ENCODE measurements at places on chromosomes 7 and 10.

DNA sequence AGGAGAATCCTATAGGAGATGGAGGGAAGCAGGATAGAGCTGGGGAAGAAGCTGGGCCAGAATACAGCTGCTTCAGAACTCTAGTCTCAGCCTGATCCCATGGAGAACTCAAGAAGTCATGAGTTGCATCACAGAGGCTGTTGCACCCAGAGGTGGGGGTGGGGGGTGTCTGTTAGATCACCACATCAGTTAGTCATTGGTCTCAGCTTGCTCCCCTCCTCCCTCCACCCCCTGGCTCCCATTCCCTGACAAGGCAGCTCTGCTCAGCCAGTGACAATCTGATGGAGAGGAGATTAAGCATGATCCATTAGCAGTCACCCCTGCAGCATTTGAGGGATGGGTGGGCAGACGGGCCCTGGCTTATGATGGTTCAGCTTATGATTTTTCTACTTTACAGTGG lies 58.4 kb upstream of the FGL2 start:
- DNase-seq, result no peak

- peak; percentile 52 for DNase-seq
Observed at GRCh38 chr7:149071641-149072437, 18.7 kb downstream of the ZNF786 start.

DNA sequence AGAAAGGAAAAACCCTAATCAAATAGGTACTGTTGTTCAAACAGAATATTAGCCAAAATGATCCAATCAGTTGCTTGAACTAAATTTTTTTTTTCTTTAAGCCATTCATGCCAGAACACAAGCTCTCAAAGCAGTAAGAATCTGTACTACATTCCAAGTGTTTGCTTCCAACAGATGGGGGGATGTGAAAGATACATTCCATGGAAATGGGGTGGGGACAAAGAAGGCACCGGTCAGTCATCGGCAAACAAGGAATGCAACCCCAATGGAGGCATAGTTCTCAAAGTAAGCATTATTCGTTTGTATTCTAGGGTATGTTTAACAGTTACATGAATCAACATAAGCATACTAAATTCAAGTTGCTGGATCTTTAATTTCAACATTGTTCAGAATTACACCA lies 32.5 kb downstream of the C10orf143 start:
- DNase-seq, result no peak

DNA sequence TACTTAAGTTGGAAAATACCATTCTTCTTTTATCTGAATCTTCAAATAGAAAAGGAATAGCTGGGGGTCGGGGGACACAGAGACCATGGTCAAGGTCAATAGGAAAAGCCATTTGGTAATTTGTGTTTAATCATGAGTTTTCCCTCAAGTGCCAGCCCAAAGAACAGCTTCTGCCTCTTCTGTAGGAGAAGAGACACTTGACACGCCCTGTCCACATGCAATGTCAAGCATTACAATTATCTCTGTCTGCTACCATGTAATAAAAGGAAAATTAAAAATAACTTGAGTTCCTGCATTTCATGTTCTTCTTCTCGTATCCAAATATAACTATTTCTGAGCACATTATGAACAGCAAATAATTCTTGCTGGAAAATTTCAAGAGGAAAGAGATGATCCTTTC lies 241.7 kb downstream of the IPMK start:
- DNase-seq, result no peak

DNA sequence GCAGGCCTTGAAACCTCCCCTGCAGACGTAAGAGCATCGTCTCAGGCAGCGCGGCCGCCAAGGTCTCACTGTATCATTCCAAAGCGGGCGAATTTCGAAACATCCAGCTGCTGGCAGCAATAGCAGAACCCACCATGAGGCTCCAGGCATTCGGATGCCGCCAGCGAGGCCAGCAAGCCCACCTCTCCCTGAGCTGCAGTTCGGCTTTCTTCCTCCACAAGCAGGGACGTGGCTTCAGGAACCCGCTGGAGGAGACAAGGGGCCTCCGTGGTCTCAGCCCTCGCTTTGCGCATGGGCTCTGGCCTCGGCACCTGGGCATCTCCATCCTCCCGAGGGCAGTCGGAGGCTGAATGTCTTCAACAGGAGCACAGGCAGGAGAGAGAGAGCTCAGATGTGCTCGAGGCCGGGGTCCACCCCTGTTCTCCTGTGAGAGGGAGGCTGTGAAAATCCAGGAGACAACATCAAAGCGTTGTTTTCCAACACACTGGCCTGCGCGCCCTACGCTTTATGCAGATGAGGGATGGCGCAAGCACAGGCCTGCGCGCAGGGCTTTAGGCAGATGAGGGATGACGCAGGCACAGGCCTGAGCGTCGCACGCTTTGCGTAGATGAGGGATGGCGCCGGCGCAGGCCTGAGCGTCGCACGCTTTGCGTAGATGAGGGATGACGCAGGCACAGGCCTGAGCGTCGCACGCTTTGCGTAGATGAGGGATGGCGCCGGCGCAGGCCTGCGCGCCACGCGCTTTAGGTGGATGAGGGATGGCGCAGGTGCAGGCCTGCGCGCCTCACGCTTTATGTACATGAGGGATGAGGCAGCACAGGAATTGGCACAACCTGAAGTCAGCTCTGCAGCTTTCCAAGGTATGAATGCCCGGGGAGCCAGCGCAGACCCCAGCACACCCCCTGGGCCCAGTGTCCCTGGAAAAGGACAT lies 103.2 kb downstream of the WDR37 start:
- no peak for DNase-seq

- no peak for DNase-seq
Observed at GRCh38 chr7:27533652-27534081, 129.0 kb downstream of the HIBADH start.

DNA sequence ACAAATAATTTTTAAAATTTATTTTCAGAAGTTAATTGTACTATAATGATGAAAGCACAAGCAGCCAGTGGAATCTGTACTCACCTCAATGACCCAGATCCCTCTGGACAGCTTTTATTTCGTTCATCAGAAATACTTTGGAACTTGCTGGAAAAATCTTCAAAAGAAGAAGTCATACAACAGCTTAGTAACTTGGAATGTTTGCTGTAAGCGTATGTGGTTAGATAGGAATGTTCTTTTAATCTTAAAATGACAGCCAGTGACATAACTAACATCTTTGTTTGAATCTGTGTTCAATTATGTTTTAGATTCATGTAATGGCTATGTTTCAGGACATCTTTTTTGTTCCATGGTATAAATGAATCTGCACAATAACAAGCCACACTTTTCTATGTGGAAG lies 26.8 kb downstream of the CFAP69 start:
- DNase-seq, result no peak

- no peak for DNase-seq
Observed at GRCh38 chr7:1705856-1706255, 35.8 kb downstream of the ELFN1 start.

DNA sequence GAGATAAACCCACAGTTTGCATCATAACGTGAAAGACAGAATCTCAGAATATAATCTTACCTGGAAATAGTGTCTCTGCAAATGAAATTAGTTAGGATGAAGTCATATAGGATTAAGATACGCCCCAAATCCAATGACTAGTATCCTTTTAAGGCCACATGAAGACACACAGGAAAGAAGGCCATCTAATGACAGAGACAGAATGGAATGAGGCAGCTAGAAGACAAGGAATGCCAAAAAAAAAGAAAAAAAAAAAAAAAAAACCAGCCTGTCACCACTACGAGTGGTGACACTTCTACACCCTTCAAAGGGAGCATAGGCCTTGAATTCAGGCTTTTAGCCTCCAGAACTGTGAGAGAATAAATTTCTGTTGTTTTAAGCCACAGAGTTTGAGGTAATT lies 82.9 kb downstream of the HYCC1 start:
- no peak for DNase-seq

DNA sequence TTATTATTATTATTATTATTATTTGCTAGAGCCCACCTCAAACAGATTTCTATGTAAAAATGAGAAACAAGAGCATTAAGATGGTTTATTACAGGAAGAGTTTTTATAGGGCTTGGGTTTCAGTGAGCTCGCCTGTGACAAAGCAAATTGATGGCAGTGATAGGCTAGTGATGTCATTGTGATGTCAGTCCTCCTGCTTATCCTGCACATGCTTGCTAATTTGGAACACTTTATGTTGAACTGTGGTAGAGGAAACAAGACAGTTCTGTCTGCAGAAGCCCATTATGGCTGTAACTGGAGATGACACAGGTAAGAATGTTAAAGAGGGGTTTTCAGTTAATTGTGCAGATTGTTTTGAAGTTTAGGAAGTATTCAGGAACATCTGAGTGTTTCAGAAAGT lies 68.3 kb downstream of the CREM start:
- peak; percentile 49 for DNase-seq

- DNase-seq, result no peak
Observed at GRCh38 chr7:140685407-140686087, 11.0 kb upstream of the NDUFB2 start.

GRCh38 chr10:4255751-4256150 lies 470.7 kb upstream of the KLF6 start:
- DNase-seq, result no peak

- DNase-seq, result no peak
Observed at GRCh38 chr10:117432866-117433265, 57.6 kb upstream of the PDZD8 start.

DNA sequence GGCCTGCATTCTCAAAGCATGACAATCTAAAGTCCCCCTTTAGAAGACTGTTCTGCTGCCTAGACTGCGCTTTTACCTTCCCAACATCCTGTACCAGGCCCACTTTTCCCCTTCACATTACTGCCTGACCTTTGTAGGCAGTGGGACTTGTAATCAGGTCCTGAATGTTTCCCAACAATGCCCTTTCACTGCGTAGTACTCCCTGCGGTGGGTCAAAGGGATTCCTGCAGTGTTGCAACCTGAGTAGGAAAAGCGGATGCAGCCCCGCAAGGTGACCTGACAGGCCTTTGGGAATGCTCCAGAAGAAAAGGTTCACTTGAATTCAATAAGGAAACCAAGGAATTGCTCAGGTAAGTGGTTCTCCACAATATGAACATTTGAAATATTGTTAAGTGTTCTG lies 4.9 kb upstream of the TCAF1 start:
- no peak for DNase-seq

DNA sequence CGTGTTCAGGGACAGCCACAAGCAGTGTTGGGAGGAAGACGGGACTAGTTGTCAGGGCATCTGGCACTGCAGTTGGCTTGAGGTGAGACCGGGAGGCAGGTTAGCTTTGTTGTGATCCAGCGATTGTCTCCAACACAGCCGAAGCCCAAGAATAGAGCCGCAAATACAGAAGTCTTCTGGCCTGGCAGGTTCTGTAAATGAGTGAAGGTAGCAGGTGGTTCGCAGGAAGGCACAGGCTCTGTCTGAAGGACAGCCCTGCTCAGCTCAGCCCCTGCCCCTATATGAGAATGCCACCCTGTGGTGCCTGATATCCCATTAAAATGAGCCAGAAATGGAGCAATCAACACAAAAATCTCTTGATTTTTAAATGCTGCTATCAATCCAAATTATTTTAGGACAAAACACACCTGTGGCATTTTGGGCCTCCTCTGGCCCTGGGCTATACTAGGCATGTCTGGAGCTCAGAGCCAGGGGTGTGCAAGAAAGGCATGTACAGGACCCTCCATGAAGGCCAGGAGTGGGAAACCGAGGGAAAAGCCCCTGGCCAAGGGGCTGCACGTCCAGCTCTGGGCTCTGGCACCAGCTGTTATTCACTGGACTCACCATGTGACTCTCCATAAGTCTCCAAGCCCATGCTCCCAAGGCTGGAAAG lies 11.2 kb upstream of the C10orf71 start:
- no peak for DNase-seq

GRCh38 chr10:7186387-7187018 lies 224.3 kb downstream of the SFMBT2 start:
- peak; percentile 38 for DNase-seq

DNA sequence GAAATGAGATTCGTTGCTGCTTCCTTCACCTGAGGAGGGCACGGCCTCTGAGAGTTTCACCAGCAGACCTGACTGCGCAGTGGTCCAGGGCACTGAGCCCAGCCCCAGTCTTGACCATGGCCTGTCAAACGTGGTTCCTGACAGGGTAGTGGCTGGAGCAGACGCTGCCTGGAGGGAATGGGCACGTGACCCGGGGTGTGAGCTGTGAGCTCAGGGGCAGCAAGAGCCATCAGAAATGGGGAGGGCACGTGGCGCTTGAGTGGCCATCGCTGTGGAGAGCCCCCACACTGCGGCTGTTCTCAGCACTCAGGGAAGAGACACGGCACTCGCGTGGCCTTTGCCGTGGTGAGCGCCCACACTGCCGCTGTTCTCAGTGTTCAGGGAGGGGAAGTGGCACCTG lies 12.0 kb downstream of the FAM20C start:
- no peak for DNase-seq

GRCh38 chr10:12710594-12711349 lies 290.7 kb downstream of the CCDC3 start:
- peak; percentile 88 for DNase-seq

DNA sequence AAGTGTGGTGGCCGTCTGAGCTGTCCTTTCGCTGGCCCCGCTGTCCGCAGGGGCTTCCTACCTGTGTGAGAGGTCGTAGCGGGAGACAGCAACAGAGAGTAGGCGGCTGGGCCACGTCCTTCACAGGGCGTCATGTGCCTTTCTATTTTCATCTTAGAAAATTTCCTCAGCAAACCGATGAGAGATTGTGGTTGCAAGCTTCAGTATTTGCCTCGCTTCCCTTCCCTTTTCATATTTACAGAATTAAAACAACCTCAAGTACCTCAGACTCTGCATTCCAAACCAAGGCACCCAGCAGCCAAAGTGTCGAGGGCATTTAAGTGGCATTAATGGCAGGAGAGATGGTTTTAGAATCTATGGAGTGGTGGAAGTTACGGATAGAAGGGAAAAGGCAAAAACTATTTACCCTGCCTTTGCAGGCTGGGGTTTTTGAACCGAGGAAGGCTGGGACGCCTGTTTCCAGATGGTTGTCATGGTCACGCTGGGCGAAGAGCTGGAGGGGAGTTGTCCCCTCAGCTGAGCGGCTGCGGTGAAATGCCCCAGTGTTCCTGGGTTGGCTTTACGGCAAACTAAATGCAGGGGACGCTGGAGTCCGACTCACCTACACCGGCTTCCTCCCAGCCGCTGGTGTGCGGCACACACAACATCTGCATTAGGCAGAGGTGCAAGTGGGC lies 41.9 kb downstream of the WIPI2 start:
- no peak for DNase-seq

DNA sequence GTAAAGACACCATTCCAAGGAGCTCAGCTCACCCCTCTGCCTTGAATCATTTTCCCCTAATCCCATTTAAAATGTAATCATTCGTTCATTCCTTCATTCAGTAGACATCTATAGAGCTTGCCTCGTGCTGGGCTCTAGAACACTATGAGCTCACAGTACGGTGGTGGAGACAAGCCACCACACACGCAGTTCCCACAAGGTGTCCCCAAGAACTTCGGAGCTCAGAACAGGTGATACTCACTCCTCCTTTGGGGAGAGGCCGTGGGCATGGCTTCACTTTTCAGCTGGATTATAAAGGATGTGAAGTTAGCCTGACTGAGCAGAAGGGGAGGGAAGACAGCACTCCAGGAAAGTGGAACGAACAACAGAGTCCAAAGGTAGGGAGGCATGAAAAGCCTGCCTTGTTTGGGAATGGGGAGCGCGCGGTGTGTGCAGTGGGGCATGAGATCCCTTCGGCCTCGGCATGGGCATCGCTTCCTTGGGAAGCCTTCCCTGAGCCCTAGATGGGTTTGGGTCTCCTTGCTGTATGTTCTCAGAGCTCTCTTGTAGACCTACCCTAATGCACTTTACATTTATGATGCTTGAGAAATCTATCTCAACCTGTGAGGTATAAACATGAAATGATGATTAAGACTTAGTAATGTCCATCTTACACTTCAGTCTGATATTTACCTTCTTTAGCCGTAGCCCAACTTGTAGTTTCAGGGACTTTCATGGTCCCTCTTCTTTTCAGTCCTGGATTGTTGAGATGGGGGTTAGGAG lies 809 bp upstream of the OGA start:
- DNase-seq, result peak; percentile 38

Measured in activated CD4-positive, alpha-beta T cell treated with anti-CD3 and anti-CD28 coated beads, Interleukin-2, Interleukin-4, amounts not matched to agents 100 ng/mL and 50 ng/mL, durations not matched to agents 16 hours and 8 hours (primary cell).